GM04503 (cell line): ENCODE measurements at places on chromosomes 7 and 10.

DNA sequence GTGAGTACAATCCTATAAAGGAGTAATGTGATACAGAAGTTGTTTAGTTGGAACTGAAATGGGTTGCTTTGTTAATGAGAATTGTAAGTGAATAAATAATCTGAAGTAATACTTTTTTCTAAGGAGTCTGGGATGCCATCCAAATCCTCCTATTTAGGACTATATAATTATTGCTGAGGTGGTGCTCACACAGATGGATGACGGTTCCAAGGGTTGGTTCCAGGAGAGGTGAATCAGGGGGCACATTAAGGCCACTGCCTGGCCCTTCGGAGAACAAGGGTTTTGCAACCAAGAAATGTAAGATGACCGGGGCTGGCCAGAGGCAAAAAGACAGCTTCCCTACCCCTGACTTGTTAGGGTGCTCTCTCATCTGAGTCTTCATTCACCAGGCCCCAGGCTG lies 352.7 kb downstream of the PHTF2 start:
- DNase-seq, result peak; percentile 87

- no peak for DNase-seq
Observed at GRCh38 chr7:15043931-15044330, 141.4 kb upstream of the DGKB start.

GRCh38 chr7:24290004-24290641 lies 6.1 kb downstream of the NPY start:
- no peak for DNase-seq

- DNase-seq, result no peak
Observed at GRCh38 chr7:20063644-20064043, 153.5 kb downstream of the MACC1 start.

GRCh38 chr7:31267486-31267885 lies 73.0 kb downstream of the NEUROD6 start:
- no peak for DNase-seq
